Activated CD4-positive, alpha-beta T cell treated with anti-CD3 and anti-CD28 coated beads, Interleukin-2, amount 50 U/mL, for 24 hours (primary cell): ENCODE measurements at places on chromosomes 12 and 14.

DNA sequence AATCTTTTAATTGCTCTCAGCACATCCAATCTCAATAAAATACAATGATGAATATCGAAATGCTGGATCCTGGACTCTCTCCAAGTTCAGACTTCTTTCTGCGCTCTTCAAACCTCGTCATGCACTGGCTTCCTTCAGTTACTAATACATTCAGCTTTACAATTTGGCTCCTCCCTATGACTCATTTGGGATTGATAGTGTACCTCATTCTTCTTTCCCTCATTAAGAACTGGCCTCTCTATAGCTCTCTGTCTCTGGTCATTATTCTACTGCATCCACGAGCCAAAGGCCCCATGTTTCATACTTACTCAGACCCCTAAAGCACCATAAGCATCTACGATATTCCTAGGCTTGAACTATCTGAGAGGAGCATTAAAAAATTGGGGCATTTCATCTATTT is 4.9 kb downstream of the TSPAN8 start:
- DNase-seq: no peak

DNA sequence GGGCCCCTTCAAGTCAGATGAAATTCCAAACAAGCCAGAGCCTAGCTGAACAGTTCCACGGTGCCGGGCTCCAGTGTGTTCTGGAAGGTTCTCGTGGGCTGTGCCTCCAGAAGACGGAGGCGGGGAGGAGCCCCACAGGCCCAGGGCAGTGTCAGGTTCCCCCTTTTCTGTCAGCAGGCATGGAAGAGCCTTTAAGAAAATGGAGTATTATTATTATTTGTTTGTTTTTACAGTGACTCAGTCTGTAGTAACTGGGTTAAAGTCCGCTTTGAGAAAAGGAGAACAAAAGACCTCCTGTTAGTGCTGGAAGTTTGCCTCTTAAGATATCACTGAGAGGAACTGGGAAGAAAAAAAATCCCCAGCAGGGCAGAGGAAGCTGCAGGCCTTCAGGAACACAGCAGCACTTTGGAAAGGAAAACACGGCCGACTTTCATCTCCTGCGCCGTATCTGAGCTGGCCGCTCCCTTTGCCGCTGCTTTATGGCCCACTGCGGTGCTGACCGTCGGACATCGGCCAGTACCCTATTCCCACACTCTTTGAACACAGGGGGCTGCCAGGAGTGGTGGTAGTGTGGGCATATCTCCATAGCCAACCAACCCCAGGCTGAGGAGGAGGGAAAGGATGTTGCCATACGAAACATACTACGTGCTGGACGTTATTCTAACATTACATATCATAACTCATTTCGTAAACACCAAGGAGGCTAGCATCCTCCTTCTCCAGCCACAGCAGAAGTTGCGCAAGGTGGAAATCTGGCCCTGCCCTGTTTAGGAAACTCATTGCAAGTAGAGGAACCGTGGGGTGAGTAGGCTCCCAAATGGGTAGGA is 194.0 kb downstream of the ZFP36L1 start:
- no peak for DNase-seq

- no peak for DNase-seq
Measured at GRCh38 chr12:74129702-74130101, 407.9 kb upstream of the ATXN7L3B start.

- no peak for DNase-seq
Measured at GRCh38 chr14:75941030-75941429, 40.8 kb downstream of the TGFB3 start.

- no peak for DNase-seq
Measured at GRCh38 chr14:100093319-100093718, 28.1 kb downstream of the EVL start.

- peak; percentile 14 for DNase-seq
Measured at GRCh38 chr14:74618078-74618952, 6.3 kb upstream of the LTBP2 start.

DNA sequence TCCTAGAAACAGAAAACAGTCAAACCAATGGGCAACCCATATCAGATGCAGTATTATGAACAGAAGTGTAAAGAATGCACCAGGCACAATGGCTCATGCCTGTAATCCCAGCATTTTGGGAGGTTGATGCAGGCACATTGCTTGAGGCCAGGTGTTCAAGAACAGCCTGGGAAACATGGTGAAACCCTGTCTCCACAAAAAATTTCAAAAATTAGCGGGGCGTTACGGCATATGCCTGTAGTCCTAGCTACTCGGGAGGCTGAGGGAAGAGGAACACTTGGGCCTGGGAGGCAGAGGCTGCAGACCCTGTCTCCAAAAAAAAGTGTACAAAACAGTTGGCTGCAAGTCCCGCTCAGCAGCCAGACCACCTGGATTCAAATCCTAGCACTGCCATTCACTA is 4.9 kb downstream of the PXN start:
- DNase-seq: no peak

DNA sequence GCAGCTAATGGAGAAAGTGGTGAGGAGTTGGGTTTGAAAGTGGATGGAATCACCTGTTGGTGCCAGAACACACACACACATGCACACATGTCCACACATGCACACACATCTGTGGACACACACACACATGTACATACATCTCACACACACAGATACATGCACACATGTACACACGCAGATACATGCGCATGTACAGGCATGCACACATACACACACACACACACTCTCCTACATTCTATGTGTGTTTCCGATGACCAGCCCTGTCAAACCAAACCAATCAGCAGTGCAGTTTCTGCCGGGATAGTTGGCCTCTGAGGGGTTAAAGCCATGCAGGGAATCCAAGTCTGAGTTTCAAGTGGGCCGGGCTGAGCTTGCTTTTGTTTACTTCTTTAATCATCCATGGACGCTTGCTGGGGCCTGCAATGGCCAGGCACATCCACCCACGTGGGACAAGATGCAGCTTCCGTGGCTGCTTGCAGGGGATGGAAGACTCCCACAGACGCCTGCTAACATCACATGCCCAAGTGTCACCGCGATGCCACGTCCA is 52.5 kb downstream of the GALNT9 start:
- DNase-seq: no peak

DNA sequence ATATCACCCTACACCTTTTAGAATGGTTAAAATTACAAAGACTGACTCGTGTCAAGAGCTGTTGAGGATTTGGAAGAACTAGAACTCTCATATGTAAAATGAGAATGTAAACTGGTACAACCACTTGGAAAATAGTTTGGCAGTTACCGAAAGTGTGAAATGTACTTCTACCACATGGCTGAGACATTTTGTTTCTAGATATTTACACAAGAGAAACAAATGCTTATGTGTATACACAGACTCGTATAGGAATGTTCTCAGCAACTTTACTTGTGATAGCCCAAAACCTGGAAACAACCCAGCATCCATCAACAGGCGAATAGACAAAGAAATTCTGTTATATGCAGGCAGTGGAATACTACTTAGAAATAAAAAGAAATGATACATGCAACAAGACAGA is 103.0 kb downstream of the BRMS1L start:
- no peak for DNase-seq

GRCh38 chr12:103475073-103475472 is 20.7 kb downstream of the C12orf42 start:
- DNase-seq: no peak
